CD8-positive, alpha-beta memory T cell (primary cell): ENCODE measurements at places on chromosomes 13 and 19.
A peak's percentile ranks its signal among the peaks of the same experiment; 100 is the strongest.

DNA sequence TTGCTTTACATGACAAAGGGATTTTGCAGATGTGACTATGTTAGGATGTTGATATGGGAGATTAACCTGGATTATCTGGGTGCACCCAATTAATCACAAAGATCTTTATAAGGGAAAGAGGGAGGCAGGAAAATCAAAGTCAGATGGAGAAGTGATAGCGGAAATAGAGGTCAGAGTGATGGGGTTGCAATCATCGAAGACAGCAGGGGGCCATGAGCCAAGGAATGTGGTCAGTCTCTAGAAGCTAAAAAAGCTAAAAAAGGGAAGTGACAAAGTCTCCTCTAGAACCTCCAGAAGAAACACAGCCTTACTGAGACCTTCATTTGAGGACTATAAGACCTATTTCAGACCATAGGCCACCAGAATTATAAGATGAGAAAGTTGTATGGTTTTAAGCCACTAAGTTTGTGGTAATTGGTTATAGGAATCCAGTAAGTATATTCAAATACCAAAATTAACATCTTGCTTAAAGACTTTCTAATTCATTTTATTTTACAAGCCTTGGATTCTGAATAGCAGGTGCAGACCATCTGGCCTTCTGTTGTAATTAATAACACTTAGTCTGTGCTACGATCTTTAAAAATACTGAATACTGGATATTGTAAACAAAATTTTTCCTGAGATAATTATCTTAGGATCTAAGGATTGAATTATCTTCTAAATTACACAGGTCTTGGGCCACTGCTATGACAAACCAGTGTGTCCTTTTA, 493.4 kb upstream of the PCDH20 start:
- no peak for DNase-seq

- no peak for DNase-seq
These were observed 47.4 kb downstream of the SOX1 start for GRCh38 chr13:112114391-112114790.

DNA sequence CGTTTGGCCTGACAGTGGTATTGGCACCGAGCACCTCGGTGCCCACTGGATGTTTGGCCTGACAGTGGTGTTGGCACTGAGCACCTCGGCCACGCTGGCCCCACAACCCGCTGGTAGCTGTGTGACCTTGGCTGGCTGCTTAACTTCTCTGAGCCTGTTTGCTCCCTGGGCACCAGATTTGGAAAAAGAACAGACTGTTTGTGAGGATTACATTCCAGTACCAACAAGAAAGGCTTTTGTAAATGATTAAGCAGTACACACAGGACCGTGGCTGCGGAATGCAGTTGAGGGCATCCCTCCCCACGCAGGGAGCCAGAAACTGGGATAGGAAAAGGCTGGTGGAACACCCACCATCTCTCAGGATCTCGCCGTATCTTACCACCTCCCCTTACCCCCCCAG, 31.9 kb downstream of the SLC25A42 start:
- no peak for DNase-seq

DNA sequence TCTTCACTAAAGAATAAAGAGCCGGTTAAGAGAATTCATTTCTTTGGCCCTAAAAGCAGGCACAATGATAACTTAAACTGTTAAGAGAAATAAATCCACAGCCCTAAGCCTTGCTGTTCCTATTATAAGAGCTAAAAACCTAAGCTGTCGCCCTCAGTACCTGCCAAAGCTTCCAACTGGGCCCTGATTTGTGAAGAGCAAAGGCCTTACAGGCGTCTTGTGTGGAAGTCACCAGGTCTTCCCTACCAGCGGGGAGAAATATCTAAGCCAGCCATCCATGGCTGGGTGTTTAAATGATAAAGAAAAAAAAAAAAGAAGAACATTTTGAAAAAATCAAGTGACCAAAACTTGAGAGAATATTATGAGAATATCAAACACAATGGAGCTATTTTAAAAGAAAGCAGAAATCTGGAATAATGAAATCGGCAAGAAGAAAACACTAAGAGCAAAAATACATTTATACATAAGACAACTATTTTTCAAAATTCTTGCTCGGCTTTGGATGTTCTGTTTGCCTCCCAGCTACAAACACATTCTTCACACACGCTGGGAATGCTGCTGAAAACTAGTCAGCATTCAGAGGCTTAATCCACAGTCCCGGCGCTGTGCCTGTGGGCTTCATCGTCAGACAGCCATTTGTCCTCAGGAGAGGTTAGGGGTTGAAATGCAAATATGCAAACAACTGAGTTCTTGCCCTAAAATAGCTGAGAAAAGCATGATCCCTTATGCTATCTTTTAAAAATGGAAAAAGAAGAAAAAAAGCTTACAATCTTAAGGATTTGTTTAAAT, 89.8 kb upstream of the LSM14A start:
- no peak for DNase-seq

DNA sequence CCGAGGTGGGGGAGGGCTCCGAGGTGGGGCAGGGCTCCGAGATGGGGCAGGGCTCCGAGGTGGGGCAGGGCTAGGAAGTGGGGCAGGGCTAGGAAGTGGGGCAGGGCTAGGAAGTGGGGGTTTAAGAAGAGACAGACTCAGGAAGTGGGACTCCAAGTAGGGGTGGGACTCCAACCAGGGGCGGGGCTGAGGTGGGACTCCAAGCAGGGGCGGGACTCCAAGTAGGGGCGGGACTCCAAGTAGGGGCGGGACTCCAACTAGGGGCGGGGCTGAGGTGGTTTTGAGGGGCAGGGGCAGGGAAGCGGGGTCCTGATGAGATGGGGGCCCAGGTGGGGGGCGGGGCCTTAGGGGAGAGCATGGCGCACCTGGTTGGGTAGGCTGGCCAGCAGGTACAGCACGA, 13.6 kb downstream of the CFD start:
- DNase-seq, result peak; percentile 87

GRCh38 chr13:48319531-48320398, 16.2 kb downstream of the RB1 start:
- DNase-seq, result no peak

- DNase-seq, result no peak
These were observed 335.7 kb downstream of the RFC3 start for GRCh38 chr13:34153428-34154180.

DNA sequence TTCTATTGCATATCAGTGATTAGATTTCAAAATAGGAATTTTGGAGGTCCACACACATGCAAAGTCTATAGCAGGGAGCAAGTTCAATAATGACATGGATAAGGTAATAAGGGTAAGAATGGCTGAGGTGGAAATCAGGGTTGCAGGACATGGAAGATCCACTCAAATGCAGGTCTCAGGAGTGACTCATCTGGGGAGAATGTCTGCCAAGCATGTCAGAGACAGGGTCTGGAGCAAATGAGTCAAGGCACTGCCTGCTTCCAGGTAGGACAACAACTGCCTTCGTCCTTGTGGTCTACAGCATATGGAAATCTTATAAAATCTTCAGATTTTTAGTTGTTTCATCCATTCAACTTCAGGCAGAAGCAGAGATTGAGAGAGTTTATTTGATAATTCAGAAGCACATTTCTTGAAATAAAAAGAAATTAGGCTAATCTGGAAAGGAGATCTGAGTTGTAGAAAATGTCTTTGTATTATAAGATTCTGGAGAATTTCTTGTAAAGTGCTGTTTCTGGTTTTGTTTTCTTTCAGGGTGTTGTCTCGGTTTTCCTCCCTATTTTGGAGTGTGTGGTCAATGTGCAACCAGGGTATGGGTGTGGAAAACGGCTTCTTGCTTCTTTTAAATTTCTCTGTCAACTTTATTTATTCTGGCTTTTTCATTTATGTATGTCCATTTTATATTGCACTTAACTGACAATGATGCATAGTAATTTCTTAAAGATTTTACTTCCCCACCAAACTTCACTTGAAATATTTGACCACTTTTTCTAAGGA, 748.8 kb downstream of the LIG4 start:
- no peak for DNase-seq

- DNase-seq, result no peak
These were observed 75.9 kb downstream of the FRY start for GRCh38 chr13:32107474-32107873.

DNA sequence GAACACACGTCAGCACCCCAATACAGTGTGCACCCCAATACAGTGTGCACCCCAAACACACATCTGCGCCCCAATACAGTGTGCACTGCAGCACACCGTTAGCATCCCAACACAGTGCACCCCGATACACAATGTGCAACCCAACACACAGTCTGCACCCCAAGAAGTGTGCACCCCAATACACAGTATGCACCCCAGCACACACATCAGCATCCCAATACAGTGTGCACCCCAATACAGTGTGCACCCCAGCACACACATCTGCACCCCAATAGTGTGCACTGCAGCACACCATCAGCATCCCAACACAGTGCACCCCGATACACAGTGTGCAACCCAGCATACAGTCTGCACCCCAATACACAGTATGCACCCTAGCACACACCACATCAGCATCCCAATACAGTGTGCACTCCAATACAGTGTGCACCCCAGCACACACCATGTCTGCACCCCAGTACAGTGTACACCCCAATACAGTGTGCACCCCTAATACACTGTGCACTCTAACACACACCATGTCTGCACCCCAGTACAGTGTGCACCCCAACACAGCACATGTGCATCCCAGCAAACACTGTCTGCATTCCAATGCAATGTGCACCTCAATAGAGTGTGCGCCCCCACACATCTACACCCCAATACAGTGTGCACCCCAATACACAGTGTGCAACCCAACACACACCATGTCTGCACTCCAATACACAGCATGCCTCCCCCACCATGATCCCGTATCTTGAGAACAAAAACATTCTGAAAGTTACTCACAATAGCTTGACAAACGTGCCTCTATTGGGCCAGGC, 855 bp upstream of the CARS2 start:
- no peak for DNase-seq

- DNase-seq, result no peak
These were observed 98.4 kb downstream of the ANKRD10 start for GRCh38 chr13:110816500-110816899.

- DNase-seq, result no peak
These were observed 9.0 kb upstream of the ACSBG2 start for GRCh38 chr19:6126335-6126974.

- no peak for DNase-seq
These were observed 9.2 kb downstream of the UBE2S start for GRCh38 chr19:55398200-55398925.

DNA sequence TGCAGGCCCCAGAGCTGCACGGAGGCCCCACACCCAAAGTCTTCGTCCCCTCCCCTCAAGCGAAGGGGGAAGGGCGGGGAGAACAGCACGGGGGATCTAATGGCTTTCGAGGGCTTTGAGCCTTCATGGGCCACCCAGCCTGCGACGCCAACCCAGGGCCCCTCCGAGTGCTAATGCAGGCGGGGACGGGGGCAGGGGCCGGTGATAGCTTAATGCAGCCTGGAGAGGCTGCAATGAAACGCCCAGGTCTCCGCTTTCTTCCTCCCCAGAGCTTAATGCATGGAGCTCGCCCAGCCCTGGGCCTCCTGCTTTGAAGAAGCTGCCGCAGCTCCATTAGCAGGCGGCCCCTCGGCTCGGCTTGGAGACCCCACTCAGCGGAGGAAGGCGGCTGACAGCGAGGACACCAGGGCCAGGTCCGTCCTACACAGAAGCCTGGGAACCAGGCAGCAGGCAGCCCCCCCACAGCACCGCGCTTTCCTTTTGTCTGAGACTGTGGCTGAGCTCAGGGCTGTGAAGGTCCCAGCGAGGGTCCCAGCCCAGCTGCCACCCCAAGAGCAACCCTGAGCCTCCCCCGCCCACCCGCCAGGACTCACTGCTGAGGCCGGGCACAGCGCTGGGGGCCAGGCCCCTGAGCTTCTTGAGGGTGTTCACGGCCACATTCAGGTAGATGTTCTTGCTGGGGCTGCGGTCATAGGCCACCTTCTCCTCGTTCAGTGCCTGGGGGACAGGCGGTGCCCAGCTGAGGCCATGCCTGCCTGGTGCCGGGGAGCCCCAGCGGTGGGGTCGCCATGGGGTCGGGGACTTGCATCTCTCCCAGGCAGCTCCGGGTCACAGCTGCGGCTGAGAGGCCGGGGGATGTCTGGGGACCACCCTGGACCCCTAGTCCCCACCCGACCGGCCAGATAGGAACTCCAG, 7.5 kb upstream of the ATP8B3 start:
- no peak for DNase-seq

GRCh38 chr19:11451327-11451870, 16.0 kb downstream of the PRKCSH start:
- no peak for DNase-seq

GRCh38 chr13:112118451-112119064, 51.6 kb downstream of the SOX1 start:
- no peak for DNase-seq

- DNase-seq, result no peak
These were observed 70.3 kb upstream of the MCF2L start for GRCh38 chr13:112898621-112899280.

GRCh38 chr19:42052241-42052863, 17.7 kb downstream of the GRIK5 start:
- DNase-seq, result no peak

DNA sequence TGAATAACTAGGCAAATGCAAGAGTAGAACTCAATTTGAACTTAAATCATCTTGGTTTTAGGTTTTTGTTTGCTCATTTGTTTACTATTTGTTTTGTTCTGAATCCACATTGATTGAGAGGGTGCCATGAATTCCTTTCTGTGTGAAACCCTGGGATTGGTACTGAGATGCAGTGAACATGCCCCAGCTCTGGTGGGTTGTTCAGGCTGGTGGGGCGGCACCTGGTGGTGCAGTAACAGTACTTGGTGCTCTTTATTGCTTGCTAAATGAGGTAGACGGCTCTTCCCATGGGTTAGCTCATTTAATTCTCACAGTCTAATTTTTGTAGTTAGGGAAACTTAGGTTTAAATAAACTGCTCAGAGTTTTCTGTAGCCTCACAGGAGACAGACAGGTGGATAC, 48.4 kb downstream of the WASF3 start:
- DNase-seq, result no peak

GRCh38 chr19:46019270-46019669, 3.6 kb downstream of the PGLYRP1 start:
- no peak for DNase-seq

GRCh38 chr19:33720691-33721682, 75.7 kb upstream of the KCTD15 start:
- DNase-seq, result no peak

- DNase-seq, result no peak
These were observed 143.3 kb downstream of the KCNRG start for GRCh38 chr13:50158385-50159165.

GRCh38 chr13:76687467-76687866, 198.7 kb downstream of the KCTD12 start:
- no peak for DNase-seq

GRCh38 chr13:33561627-33562026, 256.3 kb upstream of the RFC3 start:
- no peak for DNase-seq

GRCh38 chr19:13437919-13438618, 68.2 kb downstream of the CACNA1A start:
- DNase-seq, result no peak

DNA sequence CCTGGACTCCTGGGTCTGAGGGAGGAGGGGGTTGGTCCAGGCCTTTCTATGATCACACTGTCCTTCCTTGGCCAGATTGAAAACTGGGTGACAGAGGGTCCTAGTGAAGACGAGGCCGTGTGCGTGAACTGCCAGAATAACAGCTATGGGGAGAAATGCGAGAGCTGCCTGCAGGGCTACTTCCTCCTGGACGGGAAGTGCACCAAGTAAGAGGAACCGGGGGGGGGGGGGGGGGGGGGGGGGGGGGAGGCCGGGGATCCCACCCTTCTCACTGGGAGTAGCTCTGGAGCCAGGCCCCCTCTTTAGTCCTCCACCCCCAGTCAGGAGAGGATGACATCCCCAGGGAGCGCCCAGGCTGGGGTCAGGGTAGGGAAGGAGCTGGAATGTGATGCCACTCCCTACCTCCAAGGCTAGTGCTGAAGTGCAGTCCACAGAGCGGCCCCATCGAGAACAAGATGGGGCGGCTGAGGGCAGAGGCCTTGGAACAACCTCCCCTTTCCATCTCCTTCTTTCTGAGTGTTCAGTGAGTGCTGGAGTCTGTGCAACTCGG, 19.4 kb downstream of the CNFN start:
- no peak for DNase-seq
